ENCODE measurements at places on chromosomes 3 and 15.

DNA sequence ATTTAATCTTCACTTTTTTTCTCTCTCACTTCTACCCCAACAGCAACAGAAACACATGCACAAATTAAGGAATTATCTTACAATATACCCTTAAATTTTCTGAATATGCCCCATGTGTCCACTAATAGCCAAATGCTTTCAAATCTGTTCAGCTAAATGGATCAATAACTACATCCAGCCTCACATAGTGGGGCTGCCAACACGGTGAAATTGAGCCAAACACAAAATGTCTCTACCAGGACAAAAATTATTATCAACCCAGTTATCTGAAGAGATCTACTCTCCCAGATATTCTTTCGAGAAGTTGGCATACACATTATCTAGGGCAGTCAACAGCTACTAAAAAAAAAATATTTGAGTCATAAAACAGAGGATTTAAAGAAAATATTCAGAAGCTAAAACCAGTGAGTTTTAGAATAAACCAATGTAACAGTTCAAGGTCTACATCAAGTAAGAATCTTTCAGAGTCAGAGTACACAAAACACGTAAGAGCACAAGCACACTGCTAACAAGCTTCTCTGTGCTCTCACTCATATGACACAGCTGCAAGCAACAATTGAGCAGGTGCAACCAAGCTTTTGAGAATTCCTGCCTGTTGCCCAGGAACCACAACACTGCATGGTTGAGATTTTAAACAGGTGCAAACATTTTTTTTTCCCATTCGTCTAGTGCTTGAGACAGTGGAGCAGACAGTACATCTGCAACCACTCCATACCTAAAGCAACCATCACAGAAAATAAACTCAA, 247.7 kb downstream of the ZBTB20 start:
- no peak for DNase-seq

DNA sequence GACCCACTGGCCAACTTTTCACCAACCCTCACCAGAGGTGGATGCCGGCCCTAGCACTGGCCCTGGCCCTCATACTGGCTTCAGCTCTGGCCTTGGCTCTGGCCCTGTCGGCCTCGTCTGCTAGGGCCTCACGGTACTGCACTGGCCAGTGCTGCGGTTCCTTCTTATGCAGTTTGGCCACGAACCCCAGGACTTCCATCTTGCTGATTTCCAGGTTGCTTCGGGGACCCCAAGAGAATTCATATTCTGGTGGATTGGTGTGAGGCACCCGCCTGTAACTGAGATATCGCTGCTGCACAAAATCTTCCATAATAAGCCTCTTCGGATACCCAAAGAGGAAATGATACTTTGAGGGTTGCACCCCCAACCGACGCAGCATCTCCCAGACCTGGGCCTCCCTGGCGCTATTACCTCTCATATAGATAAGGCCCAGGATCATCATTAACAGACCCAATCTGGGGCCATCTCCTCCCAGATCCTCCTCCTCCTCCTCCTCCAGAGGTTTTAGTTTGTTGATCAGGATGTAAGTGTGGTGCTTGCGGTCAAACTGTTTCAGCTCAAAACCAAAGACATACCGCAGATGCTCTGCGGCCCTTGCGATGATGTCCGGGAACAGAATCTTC, 883 bp downstream of the MAGEF1 start:
- DNase-seq = no peak

GRCh38 chr3:105518806-105519418, 152.2 kb downstream of the ALCAM start:
- DNase-seq = no peak

DNA sequence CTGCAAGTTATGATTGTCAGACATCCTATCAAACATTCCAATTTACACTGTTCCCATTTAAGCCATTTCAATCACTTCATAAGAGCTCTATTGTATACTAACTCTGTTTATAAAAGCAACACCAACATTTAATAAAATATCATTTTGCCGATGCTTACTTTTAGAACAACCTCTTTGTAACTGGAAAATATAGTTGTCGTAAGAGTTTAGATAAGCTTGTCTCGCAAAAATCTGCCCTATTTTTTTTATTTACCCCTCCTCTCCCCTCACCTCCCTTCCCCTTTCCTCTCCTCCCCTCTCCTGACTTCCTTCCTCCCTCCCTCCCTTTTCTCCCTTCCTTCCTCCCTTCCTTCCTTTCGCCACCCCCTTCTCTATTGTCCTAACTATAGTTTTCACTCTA, 105.7 kb upstream of the PEX5L start:
- no peak for DNase-seq

GRCh38 chr15:69659454-69660050, 206.9 kb downstream of the RPLP1 start:
- no peak for DNase-seq

- no peak for DNase-seq
Measured at GRCh38 chr15:40511472-40512133, 40.8 kb downstream of the CHST14 start.

DNA sequence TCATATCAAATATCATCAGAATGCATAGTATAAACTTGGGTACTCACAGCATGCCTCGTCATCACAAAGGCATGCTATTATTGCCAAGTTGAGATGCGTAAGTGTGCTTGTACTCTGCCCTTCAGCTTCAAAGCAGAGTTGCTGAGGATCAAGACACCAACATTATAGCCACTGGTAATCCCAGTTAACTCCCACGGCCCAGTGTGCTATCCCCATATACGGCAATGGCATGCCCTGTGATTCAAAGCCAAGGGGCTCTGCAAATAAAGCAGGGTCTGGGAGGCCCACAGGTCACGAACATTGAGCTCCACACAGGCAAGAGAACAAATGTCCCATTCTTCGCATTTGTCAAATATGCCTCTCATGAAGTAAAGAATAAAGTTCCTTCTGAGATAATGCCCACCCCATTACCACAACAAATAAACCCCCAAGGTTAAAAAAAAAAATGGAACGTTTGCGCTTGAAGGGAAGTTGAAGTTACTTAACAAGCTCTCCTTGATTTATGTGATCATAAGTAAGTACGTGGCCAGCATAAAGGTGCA, 298.1 kb upstream of the NECTIN3 start:
- DNase-seq = no peak

DNA sequence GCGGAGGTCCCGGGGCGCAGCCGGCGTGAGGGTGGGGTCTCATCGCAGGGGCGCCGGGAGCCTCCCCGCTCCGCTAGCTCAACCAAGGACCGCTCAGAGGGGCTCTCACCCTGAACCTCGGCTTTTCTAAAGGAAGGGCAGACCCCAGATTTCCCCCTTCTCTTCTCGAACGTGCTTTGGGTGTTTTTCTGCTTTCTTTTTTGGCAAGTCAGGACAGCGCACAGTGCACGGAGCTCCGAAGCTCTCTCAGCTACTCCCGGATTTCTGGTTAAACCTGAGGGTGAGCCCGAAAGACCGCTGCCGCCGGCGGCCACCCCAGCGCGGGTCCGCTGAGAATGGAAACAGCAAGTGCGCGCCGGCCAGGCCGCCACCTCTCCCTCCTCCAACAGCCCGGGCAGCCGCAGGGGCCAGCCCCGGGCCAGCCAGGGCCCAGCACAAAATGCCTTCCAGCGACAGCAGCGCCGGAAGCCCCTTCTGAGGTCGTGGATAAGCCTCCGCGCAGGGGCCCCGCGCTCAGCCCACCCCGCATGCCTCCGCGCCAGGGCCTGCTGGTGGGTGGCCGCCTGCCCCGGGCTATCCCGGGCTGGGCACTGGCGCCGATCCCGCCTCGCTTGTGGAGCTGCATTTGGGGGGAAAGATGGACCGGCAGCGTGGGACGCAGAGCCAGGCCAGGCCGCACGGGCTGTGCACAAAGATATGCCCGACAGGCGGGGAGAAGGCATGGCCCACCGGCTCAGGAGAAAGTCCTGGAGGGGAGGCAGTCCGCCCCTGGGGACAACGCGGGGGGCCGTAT, 8.2 kb upstream of the OCA2 start:
- DNase-seq = no peak
